ENCODE measurements at places on chromosomes 2 and 18. TPM values are rescaled to one million over a fixed set of nuclear protein-coding genes. Genes with fewer than 3 reads are reported as not detected.

DNA sequence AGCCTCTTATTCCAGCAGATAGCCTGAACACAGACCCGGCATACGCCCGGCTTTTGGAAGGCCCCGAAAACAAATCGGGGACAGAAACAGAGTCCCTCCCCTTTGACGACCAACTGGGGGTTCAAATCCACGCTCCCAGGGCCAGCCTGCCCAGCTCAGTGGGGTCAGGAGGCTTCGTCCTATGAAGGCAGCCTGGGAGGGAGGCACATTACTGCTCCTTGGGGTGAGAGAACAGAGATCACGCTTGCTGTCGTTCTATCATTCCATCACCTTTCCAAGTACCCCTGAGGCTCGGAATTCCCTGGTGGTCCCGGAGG lies 208.8 kb upstream of the SALL3 start:
- no peaks in the 10 kb centered on the region for H3K36me3 ChIP-seq
- H3K4me3 ChIP-seq = no peak overlapping the region
- H3K4me1 ChIP-seq = peaks cover 3% of the 10 kb centered on the region
- H3K27me3 ChIP-seq = peaks cover 28% of the 10 kb centered on the region

DNA sequence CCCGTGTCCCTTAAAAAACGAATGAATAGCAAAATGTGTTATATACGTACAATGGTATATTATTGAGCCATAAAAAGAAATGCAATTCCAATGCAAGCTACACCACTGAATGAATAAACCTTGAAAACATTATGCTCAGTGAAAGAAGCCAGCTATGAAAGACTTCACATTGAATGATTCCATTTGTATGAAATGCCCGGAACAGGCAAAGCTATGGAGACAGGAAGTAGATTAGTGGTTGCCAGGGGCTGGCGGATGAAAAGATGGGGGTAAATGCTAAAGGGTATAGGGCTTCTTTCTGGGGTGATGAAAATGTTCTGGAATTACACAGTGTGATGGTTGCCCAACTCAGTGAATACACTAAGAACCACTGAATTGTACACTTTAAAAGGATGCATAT lies 113.3 kb downstream of the NOL10 start:
- H3K4me3 ChIP-seq = no peak overlapping the region
- H3K4me1 ChIP-seq = no peaks in the 10 kb centered on the region

DNA sequence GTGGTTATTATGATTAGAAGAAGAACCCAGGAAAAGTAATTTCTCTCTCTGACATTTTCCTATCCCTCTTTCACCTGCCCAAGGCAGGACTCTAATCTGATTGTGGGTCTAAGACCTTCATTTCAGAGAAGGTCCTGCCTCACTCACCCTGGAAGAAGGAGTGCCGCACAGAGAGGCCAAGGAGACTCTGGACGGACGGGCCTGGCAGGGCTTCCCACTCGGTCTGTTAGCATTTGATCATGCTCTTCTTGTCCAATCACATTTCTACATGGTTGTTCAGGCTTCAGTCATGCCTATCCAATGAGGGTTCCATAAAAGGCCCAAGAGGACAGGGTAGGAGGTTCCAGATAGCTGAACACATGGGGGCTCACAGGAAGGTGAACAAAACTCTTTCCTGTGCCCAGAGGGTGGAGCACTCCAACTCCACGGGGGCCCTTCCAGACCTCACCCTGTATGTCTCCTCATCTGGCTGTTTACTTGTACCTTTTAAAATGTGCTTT lies 27.0 kb downstream of the ZNF892 start:
- no peak for DNase-seq
- no peaks in the 10 kb centered on the region for H3K36me3 ChIP-seq
- no peak overlapping the region for H3K27ac ChIP-seq
- no peaks in the 10 kb centered on the region for H3K4me1 ChIP-seq

DNA sequence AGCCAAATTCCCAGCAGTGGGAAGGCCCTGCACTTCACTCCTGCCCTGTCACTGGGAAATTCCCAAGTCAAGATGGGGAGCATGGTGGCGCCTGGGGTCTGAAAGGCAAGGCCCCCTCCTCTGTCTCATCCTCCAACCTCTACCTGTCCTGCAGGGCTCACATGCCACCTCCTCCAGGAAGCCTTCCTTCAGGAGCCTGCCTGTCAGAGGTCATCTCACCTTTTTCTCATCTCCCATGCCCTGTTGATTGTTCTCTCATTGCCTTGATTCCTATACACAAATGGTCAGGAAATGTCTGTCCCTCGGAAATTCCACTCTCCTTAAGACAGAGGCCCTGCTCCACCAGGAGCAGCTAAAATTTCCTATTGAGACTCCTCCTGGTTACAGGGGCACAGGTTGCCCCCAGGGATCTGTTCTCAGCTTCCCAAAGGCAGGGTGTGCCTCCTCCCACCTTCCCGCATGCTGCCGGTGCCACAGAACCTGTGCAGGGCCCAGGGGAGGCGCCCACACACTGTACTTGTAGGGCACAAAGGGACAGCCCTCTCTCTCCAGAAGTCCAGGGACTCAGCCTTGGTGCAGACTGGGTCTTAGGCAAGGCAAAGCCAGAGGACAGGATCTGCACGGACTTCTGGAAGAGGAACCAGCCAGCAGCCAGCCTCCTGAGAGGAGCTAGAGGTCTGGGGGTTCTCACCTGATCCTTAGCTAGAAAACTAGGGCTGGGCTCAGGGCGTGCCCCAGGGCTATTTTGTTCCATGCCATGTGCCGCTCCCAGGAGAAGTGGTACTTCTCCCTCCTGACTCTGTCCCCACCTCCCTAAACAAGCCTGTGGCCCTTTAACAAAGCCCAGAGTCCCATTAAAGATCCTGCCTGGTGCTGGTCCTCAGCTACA lies 12.9 kb downstream of the HES6 start:
- no peak overlapping the region for H3K4me3 ChIP-seq
- no peak overlapping the region for H3K27ac ChIP-seq
- peaks cover 12% of the 10 kb centered on the region for H3K4me1 ChIP-seq

DNA sequence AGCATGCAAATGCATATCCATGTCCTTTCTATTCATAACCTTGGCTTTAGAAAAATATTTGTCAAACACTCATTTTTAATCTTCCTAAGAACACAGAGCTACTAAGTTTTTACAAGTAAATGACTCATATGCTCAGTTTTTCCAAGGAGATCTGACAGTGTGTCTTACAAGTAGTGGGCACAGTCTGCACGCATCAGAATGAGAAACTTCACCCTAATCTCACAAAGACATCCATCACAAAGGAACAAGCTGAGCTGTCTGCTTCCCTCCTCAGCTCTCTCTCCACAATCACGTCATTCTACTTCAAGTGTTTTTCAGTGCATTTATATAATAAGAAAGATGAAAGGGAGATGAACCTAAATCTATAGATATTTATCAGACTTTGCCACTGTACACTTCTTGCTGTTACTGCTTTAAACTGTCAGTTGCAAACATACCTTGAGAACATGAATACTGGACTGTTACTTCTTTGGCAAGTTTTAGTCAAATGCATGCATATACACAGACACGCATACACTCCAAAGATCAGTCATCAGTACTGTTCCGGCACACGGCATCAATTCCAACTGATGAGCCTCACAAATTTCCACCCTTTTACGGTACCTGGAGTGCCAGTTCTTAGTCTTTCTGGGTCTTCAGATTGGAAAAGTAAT lies 75.7 kb downstream of the RBMS1 start:
- no peak overlapping the region for H3K4me3 ChIP-seq
- no peak for DNase-seq
- no peaks in the 10 kb centered on the region for H3K36me3 ChIP-seq
- peaks cover 6% of the 10 kb centered on the region for H3K4me1 ChIP-seq
- H3K27me3 ChIP-seq = no peaks in the 10 kb centered on the region

FN1 gene
- 622 TPM for total RNA-seq

DNA sequence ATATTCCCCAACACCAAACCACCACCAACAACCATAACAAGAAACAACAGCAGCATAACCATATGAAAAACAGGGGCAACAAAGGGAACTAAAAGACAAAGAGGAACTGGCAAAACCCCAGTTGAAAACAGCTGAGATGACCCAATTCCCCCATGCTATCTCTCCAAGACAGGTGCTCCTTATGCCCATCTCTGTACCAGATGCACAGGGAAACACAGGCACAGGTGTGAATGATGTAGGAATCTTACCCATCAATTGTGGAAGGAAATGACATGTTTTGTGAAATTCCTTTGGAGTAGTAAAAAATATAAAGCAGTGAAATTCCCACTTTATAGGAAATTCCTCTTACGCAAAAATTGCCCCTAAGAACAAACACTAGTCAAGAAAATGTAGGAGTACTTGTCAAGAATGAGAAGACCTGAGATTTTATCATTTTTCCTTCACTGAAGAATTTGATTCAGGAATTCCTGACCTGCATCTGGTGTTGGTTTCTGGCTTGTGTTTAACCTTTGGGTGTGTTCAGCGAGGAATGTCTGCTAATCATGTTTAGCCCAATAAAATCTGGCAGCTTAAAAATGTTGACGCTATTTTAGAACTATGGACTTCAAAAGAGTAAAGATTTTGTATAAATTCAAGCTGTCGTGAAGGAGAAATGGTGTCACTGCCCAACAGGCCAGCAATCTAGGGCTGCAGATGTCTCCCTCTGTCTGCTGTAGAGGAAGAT lies 67.7 kb upstream of the ARHGAP28 start:
- H3K27me3 ChIP-seq = no peaks in the 10 kb centered on the region
- H3K27ac ChIP-seq = no peak overlapping the region
- no peaks in the 10 kb centered on the region for H3K4me1 ChIP-seq
- no peak for DNase-seq
- H3K4me3 ChIP-seq = no peak overlapping the region
- H3K36me3 ChIP-seq = no peaks in the 10 kb centered on the region

- DNase-seq = no peak
- peaks cover 18% of the 10 kb centered on the region for H3K4me1 ChIP-seq
- H3K27me3 ChIP-seq = no peaks in the 10 kb centered on the region
- peak overlapping the region; percentile 91 for H3K27ac ChIP-seq
- no peaks in the 10 kb centered on the region for H3K36me3 ChIP-seq
Observed at GRCh38 chr2:144330951-144331673, 188.8 kb downstream of the ZEB2 start.

DNA sequence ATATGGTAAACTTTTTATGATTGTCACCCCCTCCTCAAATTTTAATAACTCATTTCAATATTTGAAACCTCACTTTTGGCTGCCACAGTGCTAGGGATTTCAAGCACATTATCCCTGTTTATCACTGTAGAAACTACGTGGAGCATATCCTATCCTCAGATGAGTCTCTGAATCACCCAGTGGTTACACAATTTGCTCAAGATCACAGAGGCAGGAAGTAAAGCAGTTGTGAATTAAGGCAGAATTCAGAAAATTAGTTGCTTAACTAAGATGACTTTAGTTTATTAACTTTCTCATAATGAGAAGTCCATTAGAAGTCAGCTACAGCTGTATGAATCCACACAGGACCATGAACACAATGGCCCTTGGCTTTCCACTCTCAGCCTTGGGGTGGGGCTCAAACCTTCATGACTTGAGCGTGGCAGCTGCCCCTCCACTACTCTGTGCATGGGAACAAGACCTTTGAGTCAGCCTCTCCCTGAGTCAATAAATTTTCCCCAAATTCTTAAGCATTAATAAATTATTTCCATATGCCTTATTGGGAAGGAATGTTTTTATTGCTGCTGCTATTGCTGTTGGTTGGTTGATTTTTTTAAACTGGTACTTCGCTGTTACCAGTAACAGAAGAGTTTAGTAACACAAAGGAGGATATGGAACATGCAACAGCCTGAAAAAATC lies 369.0 kb downstream of the CBLN2 start:
- H3K4me1 ChIP-seq = no peaks in the 10 kb centered on the region
- H3K36me3 ChIP-seq = no peaks in the 10 kb centered on the region
- no peak overlapping the region for H3K27ac ChIP-seq
- H3K27me3 ChIP-seq = no peaks in the 10 kb centered on the region
- DNase-seq = no peak

DNA sequence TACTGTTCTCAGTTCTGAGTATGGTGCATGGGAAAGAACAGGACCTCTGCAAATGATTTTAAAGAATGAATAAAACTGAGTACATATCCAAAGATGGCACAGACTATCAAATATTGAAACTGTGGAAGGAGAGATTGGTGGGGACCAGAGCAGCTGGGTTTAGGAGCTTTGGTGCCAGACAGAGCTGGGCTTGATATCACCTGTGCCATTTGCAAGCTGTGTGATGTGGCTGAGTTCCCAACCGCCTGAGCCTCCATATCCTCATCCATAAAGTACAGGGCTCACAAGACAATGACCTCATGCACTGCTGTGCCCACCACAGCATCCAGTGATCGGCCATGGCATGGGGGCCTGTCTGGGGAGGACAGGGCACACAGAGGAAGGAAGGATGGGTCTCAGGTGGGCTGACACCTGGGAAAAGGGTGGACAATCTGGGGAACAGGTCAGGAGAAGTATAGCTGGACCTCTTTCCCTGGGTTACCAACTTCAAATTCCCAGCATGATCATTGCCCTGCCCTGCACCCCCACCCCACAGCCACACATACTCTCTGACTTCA lies 83.9 kb upstream of the RAB6C start:
- no peak overlapping the region for H3K27ac ChIP-seq
- H3K36me3 ChIP-seq = no peaks in the 10 kb centered on the region
- no peak overlapping the region for H3K4me3 ChIP-seq
- H3K27me3 ChIP-seq = peaks cover 38% of the 10 kb centered on the region

CCBE1 gene
- 2.0 TPM for total RNA-seq

- DNase-seq = no peak
- no peaks in the 10 kb centered on the region for H3K4me1 ChIP-seq
- H3K4me3 ChIP-seq = no peak overlapping the region
- no peaks in the 10 kb centered on the region for H3K36me3 ChIP-seq
- H3K27ac ChIP-seq = no peak overlapping the region
Observed at GRCh38 chr2:42457011-42457410, 36.8 kb downstream of the KCNG3 start.

- H3K4me1 ChIP-seq = no peaks in the 10 kb centered on the region
- no peak overlapping the region for H3K27ac ChIP-seq
- DNase-seq = no peak
- H3K36me3 ChIP-seq = no peaks in the 10 kb centered on the region
Observed at GRCh38 chr18:598124-598589, 1.4 kb downstream of the CLUL1 start.

GRCh38 chr2:71190656-71191569 lies 36.0 kb downstream of the PAIP2B start:
- no peaks in the 10 kb centered on the region for H3K4me1 ChIP-seq
- H3K4me3 ChIP-seq = no peak overlapping the region
- H3K36me3 ChIP-seq = no peaks in the 10 kb centered on the region

ERMN gene
- total RNA-seq = 5.7 TPM

DNA sequence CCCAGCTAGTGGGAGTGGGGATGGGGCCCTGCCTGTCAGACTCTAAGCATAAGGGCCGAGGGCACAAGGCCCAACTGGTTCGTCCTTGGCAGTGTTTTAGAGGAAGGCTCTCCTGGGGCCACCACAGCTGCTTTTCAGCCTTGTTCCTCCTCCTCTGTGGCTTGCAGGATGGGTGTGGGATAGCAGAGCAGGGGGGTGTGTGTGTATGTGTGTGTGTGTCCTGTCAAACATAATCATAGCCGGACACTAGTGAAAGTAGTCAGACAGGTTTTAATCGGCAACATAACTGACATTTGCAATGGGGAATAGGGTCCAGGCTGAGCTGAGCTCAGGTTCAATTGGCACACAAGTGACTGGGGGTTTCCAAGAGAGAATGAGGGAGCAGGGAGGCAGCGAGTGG lies 114.2 kb downstream of the SEPTIN10 start:
- H3K4me3 ChIP-seq = no peak overlapping the region
- H3K36me3 ChIP-seq = peaks cover 9% of the 10 kb centered on the region
- DNase-seq = peak; percentile 38
- H3K4me1 ChIP-seq = peaks cover 27% of the 10 kb centered on the region
- no peaks in the 10 kb centered on the region for H3K27me3 ChIP-seq

Data from stomach (tissue), 19 donors.